Activated B cell treated with CpG ODN at 0.5 μM for 24 hours (primary cell): ENCODE measurements at places on chromosomes 13 and 19.
A peak's percentile ranks its signal among the peaks of the same experiment; 100 is the strongest.

GRCh38 chr19:2207991-2208860 is 27.9 kb downstream of the PLEKHJ1 start:
- no peak for DNase-seq

GRCh38 chr13:29160862-29161261 is 340.7 kb downstream of the MTUS2 start:
- no peak for DNase-seq

GRCh38 chr13:43629691-43630480 is 156.9 kb downstream of the ENOX1 start:
- no peak for DNase-seq

DNA sequence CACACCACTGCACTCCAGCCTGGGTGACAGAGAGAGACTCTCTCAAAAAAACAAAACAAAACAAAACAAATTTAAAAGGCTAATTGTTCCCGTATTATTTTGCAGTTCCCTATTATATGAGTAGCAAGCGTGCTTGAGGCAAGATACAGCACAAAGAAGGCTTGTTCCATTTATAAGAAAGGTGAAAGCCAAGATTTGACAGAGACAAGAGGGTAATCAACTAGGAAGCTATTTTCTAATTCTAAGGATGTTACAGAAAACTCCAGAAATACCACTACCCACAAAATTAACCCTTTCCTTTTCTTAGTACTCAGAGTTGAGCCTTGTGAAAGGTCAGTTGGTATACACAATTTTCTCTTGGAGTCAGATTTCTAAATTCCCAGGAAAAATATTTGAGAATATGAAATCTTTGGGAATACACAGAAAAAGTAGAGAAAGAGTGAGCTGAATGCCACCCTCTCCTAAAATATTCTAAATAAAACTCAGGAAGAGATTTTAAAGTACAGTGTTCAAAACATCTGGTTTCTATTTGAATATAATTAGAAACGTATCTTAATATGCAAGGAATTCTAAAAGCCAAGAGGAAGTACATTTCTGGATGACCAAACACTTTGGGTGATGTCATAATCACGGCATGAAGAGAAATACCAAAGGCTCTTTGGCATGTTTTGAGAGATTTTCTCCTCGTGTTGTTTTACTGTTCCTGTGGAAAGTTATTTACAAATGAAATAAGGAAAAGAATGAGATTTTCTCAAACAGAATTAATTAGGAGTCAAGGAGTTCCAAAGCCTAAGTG is 63.0 kb upstream of the FLT1 start:
- no peak for DNase-seq

DNA sequence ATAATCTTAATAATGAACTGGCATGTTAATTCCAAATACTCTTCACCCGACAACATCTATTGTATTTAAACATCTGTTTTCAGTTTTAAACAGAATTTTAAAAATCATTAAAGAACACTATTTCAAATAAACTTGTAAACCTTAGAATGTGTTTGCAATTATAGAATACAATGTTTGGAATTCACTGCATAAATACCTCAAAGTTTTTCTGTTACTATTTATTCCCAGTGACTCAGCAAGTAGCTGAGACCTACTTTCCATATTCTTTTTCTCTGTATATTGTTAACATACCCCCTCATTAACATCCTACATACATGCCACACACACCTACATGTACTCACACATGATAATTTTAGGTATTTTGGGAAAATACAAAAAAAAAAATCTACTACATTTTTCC is 1134.3 kb downstream of the SLITRK1 start:
- no peak for DNase-seq

DNA sequence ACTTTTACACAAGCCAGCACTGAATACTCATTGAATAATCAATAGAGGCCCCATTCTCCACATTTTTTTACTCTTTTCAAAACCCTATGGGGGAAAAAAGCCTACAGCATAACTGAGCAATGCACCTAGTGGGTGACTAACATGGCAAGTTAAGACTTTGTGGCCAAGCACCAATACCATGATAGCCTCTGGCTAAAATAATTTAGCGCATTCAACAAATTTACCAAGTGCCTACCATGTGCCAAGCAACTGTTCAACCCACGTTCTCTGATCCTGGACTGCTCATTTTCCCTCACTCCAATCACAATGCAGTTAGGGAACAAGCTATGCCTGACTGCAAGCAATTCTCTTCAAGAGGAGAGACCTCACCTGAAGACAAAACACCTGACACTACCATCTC is 3.0 kb downstream of the ANKRD10 start:
- DNase-seq, result no peak

DNA sequence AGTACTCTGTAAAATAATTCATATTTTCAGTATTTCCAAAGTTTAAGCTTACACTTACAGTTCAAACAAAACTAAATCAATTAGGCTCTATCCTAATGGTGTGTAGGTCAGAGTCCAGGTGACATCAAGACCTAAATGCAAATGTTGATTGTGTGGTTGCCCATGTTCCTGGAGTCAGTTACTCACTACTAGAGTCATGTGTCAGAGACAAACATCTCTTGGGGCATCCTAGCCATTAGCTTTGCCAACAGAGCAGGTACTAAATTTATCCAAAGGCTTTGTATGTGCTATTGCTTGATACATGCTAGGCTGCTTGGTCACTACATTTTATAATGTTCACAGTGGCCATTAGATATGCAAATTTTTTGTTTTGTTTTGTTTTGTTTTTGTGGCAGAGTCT is 11.7 kb downstream of the SPRY2 start:
- no peak for DNase-seq

DNA sequence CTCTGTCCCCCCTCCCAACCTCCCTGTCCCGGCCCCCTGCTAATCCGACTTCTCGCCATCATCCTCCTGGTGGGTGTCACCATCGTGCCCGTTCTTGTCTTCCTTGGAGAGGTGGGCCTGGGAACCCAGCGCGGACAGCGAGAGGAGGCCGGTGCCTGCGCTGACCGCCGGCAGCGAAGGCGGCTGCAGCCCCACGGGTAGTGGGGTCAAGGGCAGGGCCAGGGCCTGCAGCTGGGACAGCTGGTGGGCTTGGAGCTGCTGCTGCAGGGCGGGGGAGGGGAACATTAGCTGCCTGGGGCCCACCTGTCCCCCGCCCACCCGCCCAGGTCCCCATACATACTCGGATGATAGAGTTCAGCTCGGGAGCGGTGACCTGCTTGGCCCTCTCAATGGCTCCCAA is 8.5 kb downstream of the TLE5 start:
- DNase-seq, result no peak

- DNase-seq, result peak; percentile 45
These were observed 632 bp upstream of the MTIF3 start for GRCh38 chr13:27450921-27451471.

- no peak for DNase-seq
These were observed 186.2 kb downstream of the TEX29 start for GRCh38 chr13:111506621-111507020.

- no peak for DNase-seq
These were observed 206.9 kb downstream of the GGACT start for GRCh38 chr13:100381595-100382224.

DNA sequence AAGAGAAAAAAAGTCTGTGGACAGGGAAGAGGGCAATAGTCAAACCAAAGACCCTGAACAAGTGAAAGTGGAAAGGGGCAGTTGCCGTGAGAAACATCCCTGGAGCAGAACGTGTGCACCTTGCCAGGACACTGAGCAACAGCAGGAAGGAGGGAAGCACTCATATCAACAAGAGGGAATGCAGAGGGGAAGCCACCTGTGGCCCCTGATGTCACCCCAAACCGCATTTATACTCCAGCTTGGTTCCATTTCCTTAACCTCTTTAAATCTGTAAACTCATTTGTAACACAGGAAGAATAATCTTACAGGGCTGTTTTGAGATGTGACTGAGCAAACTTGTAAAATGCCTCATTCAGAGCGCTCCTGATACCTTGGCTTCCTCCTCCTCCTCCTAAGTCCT is 698.8 kb downstream of the DIAPH3 start:
- DNase-seq, result no peak

DNA sequence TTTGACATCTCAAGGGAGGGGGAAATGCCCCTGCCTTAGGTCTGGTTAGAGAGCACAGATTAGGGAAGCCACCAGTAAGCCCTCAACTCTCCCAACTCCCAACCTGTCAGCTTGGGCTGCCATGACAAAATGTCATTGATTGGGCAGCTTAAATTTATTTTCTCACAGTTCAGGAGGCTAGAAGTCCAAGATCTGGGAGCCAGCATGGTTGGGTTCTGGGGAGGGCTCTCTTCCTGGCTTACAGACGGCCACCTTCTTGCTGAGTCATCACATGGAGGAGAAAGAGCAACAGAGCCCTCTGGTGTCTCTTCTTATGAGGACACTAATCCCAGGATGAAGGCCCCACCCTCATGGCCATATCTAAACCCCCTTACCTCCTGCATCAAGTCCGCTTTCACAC is 24.2 kb downstream of the C19orf12 start:
- no peak for DNase-seq

DNA sequence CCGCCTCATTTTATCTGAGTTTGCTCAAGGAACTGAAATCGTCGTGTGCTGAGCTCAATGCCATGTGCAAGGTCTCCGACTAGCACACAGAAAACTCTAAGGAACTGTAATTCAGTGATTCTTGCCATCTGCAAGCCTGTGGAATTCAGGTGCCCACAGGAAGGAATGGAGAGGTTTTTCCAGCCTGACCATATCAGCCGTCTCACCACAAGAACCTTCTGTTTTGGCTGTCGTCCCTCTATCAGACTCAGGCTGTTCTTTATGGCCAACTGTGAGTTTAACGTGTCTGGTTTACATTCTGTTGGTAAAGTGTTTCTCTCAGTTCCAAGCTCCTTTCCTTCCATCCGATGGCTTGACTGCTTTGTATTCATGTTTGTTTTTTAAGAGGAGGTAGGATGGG is 293.5 kb downstream of the SPRY2 start:
- DNase-seq, result no peak

DNA sequence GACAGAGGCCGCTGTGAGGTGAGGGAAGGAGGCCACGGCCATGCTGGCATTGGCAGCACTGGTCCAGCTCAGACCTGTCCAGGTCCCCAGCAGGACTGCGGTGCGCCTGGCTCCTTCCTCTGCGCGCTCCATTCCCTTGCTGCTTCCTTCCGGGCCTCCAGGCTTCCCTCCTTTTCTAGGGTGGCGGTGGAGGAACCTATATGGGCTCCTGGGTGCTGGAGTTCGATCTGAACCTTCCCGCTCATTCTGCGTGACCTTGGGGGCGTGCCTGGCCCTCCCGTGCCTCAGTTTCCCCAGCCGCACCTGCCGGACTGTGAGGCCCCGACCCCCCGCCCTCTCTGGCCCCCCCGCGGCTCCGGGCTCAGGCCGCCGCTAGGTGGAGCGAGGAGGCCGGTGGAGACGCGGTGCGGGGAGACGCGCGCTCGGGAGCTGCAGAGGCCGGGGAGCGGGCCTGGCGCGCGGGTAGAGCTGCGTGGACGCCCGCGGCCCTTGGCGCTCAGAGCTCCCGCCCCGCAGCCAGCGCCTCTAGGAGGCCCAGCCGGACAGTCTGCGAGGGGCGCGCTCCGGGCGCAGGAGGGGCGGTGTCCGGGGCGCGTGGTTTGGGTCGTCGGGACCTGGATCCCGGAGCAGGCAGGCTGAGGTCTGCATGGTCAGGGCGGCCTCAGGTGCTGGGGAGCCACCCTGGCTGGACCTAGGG is 29.9 kb downstream of the EFNA2 start:
- DNase-seq, result peak; percentile 40

GRCh38 chr19:56993851-56994250 is 125.9 kb upstream of the USP29 start:
- no peak for DNase-seq

DNA sequence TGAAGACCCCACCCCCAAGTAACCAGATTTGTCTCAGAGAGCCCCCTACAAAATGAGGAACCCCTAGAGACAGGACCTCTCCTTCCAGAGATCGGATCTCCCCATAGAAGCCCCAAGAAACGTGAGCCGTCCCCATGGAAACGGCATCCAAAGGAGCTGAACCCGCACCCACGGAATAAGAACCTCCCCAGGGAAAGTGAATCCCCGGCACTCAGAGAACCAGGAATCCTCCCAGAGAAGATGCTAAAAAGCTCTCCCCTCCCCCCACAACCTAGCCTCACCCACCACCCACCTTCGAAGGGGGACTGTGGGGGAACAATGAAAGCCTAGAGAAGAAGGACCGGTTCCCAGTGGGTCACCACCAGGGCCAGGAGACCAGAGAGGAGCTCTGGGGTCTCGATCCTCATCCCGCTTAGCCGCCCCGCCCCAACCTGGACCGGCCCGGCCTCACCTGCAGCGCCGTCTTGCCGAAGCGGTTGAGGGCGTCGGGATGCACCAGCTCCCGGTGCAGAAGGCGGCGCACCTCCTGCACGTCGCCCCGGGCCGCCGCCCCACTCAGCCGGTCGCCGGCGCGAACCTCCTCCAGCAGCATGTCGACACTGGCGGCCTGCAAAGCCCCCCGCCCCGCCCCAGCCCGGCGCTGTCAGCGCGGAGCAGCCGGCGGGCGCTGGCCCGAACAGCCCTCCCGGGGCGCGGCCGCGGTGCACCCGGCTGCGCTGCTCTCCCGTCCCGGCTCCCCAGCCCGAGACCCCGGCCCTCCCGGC is 535 bp downstream of the CDKN2D start:
- DNase-seq, result no peak

DNA sequence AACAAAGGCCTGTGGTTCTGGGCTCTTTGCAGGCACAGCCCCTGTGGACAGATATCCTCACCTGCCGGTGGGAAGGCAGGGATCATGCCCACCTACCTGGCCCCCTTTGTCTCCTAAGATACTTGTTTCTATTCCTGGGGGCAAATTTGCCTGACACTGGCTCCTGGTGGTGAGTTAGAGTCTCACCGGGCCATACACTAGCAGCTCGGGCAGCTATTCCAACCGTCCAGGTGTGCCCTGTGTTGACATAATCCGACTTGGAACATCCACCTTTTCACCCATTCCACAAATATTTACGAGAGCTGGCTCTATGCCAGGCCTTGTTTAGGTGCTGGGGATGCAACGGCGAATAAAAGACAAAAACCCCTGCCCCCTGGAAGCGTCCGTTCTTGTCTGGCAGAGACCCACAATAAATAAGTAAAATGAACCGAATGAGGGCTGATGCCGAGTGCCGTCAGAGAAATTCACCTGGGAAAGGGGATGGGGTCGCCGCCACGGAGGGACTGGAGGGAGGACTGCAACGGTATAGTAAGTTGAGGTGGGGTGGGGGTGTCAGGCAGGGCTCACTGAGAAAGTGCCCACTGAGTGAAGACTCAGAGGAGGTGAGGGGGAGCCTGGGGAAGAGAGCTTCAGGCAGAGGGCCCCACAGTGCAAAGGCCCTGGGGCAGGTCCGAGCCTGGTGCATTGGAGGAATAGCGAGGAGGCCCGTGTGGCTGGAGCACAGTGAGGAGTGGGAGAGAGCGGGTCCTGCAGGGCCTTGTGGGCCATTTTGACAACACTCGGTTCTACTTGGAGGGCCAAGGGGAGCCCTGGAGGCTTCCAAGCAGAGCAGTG is 43.2 kb upstream of the RANBP3 start:
- no peak for DNase-seq

GRCh38 chr13:20671789-20672188 is 31.7 kb upstream of the IL17D start:
- no peak for DNase-seq

DNA sequence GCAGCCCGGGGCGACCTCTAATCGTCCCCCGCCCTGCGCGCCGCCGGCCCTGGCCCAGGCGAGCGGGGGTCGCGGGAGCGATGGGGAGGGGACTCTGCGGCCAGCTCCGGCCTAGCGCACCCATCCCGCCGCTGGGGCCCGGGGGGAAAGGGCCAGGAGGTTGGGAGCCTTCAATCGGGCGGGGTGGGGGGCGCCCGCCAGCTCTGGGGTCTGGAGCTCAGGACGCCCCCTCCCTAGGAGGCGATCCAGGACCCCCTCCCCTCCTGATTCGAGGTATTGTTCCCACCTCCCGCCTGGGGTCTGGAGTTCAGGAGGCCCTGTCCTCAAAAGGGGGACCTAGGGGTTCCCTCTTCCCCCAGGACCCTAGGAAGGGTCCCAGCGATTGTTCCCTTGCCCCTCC is 430 bp downstream of the ZNF358 start:
- no peak for DNase-seq

- DNase-seq, result no peak
These were observed 30.8 kb downstream of the SHANK1 start for GRCh38 chr19:50688766-50689165.
